ENCODE measurements at places on chromosomes 7 and 10.
A peak's percentile ranks its signal among the peaks of the same experiment; 100 is the strongest.

DNA sequence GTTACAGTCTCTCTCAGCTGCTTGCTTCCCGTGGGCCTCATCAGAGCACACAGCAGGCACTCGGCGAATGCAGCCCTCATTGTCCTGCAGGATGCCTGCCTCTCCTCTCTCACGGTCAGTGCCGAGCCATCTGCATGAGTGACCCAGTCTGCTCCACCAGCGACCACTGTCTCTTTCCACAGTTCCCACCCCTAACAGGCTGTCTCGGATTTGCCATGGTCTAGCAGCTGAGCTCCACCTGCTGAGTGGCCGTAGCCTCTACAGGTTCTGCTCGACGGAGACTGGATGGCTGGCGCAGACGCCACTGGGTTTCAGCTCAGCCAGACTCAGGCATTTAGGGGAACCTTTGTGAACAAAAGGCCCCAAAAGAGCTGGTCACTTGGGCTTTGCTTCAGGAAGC lies 209.4 kb upstream of the FOXK1 start:
- no peak for DNase-seq

- DNase-seq, result no peak
Measured at GRCh38 chr7:103811997-103812396, 177.5 kb downstream of the RELN start.

- DNase-seq, result no peak
Measured at GRCh38 chr7:127678947-127679346, 27.0 kb downstream of the SND1 start.

DNA sequence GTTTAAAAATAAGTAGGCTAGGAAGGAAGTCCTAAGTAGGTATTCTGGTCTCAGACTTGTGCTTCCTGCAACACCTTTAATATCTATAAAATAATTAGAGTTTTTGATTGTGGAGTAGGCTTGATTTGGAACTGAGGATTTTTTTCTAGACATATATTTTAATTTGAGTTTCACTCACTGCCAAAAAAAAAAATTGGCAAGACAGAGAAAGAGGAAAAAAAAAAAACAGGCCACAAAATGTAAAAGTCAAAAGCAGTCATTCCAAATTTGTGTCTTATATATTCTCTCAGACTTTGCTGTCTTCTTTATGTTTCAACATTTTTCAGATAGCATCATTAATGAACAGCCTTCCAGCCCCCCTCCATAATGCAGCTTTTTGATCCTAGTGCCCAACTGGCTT lies 346.1 kb downstream of the NRG3 start:
- no peak for DNase-seq

GRCh38 chr10:84837041-84837812 lies 508.8 kb downstream of the CCSER2 start:
- DNase-seq, result no peak

GRCh38 chr10:11765141-11765540 lies 23.0 kb downstream of the ECHDC3 start:
- DNase-seq, result no peak

DNA sequence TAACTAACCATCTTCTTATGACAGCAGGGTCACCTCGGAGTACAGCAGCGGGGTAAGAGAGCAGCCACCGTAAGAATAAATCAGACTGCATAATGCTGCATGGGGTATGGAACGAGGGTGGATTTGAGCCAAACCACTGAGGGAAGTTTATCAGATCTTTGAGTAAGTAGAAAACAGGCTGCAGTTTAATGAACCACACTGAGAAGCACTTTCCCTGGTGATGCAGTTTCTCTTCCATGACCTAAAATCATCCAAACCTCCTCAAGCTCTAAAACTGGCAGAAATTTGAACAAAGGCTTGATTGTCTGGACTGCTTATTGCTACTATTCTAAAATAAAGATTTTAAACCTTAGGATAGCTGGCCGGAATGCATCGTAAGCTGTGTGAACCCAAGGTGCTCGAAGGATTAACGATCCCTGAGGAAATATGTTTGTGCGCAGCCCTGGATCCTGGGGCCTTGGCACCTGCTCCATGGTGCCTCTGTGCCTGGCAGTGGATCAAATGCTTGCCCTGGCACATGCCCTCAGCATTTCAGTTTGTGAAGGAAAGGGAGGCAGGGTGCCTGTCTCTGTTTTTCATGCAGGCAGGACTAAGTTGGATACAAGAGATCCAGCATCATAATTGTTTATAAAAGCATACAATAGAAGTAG lies 322.7 kb downstream of the LHFPL3 start:
- DNase-seq, result peak; percentile 13

DNA sequence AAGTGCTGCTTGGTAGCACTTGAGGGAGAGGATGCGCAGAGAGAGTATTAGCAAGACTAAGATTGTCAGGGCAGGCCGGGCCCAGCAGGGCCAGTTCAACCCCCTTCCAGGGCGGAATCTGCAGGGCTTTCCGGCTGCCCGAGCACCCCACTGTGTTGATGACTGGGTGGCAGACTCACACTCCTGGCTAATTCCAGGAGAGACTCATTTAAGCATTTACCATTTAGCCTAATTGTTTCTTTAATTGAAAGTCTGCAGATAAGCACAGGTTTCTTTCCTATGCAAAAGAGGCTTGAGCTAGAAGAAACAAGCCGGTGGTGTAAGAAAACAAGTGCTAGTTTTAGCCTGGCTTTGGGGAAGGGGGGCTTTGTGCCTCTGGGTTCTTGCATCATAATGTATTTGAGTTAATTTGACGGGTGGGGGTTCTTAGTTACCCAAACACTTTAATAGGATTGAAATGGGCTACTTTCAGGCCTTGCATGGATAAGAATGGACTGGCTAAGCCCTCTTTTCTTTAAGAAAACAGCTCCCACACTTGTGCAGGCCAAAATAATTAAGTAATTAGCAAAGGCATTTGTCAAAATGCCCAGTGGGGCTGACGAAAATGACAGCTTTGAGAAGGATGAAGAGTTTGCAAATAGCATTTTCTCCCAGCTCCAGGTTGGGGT lies 201.3 kb downstream of the MYOF start:
- no peak for DNase-seq

- no peak for DNase-seq
Measured at GRCh38 chr7:90320801-90321494, at the start of gene FAM237B. Gene FAM237B, minus strand, starts transcription at chr7:90321304. Its CDS starts 1,556 bp downstream, at chr7:90319748.

GRCh38 chr7:50706469-50706937 lies 76.2 kb downstream of the GRB10 start:
- no peak for DNase-seq

- DNase-seq, result no peak
Measured at GRCh38 chr7:150990416-150991186, at the start of gene NOS3. Gene NOS3, plus strand, starts transcription at chr7:150991017. Its CDS starts 2,787 bp downstream, at chr7:150993804.

- no peak for DNase-seq
Measured at GRCh38 chr7:2808891-2809665, 35.0 kb downstream of the GNA12 start.

DNA sequence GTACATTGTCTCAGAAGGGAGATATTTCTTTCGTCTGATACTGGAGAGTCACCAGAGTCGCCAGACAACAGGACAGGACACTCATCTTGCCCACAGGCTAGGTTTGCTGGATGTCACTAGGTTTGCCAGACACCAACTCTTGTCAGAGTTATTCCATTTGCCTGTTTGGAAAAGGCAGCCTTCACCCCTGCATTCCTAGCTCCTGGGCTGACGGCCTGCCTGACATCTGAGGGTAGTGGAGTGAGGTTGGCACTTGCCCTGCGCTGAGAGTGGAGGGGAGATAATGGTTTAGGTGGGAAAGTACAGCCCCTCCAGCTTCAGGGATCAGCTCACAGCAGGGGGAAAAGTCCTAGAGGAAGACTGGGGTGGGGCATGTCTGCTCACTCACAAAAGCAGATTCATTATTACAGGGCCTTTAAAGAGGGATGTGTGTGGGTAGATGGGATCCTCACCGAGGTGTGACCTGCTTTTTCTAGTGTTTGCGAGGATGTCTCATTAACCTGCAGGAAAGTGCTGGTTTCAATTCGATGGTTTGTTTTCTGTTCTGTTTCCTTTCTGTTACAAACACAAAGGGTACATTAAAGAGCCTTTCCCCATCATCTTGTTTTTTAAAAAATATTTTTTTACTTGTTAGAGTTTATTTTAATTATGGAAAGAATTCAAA lies 79.3 kb upstream of the TNS3 start:
- no peak for DNase-seq

DNA sequence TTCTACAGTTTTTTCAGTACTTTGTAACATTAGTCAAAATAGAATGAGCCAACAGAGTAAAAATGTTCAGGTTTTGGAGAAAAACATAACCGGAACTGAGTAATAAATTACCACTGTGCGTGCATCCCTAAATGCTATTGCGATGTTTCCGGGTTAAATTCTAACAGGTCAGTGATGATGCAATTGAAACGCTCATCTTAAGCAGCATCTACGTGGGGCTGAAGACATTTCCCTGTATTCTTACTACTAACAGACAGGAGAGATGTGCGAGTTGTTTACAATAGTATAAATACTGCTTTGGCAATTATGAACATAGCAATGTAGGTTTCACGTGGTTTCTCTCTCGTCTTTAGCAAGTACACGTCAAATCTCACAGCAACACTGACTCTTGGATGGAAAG lies 149.4 kb downstream of the USP6NL start:
- DNase-seq, result no peak

- DNase-seq, result no peak
Measured at GRCh38 chr10:50334273-50334672, 83.0 kb upstream of the ASAH2 start.

DNA sequence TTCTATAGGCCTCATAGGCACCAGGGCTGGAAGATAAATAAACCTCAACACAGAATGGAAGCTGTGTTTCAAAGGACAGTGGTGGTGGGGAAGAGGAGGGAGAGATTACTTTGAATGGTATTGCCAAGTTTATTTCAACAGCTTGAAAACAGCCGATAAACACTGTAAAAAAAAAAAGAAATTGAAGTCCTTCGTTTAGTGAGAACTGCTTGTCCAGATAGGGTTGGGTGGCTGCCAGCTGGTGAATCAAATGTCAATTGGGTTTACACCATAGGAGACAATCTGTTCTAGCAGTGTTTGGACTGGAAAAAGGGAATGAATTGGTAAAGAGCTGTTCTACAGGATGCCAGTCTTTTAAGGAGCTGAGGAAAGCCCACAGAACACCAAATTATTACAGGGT lies 254.8 kb downstream of the PHF14 start:
- no peak for DNase-seq

DNA sequence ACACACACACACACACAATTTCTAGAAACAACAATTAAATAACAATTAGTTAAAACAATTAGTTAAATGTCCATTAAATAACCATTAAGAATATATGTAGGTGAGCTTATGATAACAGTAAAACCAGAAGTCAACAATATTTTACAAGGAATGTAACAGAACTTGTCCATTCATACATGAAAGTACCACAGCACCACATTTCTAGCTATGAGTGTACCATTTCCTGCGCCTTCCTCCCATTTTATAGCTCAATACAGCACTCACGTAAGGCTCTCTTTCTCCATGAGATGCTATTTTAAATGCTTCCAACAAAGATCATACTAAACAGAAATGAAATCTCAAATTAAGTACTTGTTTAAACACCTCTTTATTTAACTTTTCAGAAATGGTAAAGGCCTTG lies 367.3 kb upstream of the ZWINT start:
- no peak for DNase-seq

DNA sequence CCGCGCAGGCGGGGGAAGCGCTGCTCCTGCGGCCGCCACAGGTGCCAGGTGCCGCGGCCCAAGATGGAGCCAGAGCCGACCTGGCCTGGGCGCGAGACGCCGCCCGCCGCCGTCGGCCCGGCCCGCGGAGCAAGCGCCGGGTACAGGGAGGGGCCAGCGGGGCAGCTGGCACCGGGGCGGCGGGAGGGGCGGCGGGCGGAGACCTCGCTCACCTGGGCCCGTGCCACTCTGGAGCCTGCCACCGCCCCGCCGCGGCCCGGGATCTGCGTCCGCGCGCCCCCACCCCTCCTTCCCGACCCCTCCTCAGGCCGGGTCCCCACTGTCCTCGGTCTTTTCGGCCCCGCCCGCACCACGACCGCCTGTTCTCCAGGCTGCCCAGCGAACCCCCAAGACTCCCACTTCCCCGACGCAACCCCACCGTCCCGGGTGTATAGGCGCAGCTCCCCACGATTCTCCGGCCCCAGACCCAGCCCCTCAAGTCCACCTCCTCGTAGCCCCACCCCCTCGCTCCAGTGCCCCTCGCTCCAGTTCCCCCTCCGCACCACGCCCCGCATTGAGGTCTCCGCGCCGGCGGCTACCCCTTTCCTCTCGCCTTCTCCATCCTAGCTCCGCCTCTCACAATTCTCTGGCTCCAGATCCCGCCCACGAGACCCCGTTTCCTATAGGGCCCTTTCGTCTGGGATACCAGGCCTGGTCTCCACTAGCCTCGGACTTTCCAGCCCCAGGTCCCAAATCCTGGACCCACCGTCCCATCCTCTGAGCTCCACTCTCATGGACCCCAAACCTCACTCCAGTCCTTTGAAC lies at the start of gene GPRIN2:
Gene GPRIN2, minus strand, starts transcription at position 144 of the 804 bp plus-strand sequence. CDS start 5,922 bp downstream, outside the sequence.
- DNase-seq, result no peak

GRCh38 chr7:52959336-52959735 lies 76.1 kb upstream of the POM121L12 start:
- no peak for DNase-seq

- no peak for DNase-seq
Measured at GRCh38 chr10:7488418-7488829, 77.6 kb upstream of the SFMBT2 start.

DNA sequence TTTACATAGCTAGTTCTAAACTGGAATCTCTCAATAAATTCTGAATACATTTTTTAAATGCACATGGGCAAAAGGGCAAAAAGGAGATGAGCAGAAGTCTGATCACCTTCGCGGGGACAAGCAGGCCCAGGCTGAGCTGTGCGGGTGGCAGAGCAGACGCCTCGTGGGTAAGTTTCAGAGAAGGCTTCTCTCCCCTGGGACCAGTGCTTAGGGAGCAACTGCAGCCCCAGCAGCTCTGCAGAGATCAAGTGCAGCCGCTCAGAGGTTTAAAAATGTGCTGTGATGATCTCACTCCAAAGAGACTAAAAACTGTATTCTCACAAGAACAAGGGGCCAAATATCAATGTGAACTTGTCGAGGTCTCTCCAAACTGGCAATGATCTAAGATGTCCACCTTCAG lies 264.3 kb upstream of the RNF32 start:
- no peak for DNase-seq

GRCh38 chr7:38775506-38776175 lies 133.3 kb downstream of the VPS41 start:
- no peak for DNase-seq

GRCh38 chr7:4158441-4159153 lies 523.5 kb upstream of the FOXK1 start:
- no peak for DNase-seq

GRCh38 chr10:100114976-100115770 lies 33.5 kb upstream of the CPN1 start:
- no peak for DNase-seq

DNA sequence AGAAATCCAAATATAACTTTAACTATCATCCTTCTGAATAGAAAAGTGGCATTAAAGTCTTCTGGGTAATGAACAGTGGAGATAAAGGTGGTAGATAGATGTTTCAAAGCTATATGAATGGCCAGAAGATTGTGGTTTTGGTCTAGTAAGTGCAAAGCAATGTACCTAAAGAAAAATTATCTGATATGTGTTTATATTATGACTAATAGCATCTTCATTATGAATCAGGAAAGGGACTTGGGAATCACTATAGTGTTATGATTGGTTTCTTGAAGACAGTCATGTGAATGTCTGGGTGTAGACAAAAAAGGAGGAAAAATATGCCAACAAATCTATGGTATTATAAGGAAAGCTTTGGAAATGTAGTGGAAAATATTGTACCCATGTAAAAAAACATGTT lies 3.0 kb downstream of the ZNF518A start:
- no peak for DNase-seq
